ENCODE measurements at places on chromosomes 2 and 18. TPM values are rescaled to one million over a fixed set of nuclear protein-coding genes. Genes with fewer than 3 reads are reported as not detected.

EGR4 gene
- total RNA-seq = not detected

SLC23A3 gene
- total RNA-seq = 0.13 TPM

M1AP gene
- total RNA-seq = not detected

CCDC102B gene
- total RNA-seq = 0.91 TPM

LIPG gene
- 37.3 TPM for total RNA-seq

HOXD3 gene
- not detected for total RNA-seq

RPRM gene
- not detected for total RNA-seq

HOXD12 gene
- not detected for total RNA-seq

FKBP1B gene
- total RNA-seq = 41.8 TPM

STPG4 gene
- 0.14 TPM for total RNA-seq

FN1 gene
- total RNA-seq = 143 TPM

SCN3A gene
- 6.1 TPM for total RNA-seq

All from SJCRH30 (cell line).